ENCODE measurements at places on chromosomes 1 and 21.

DNA sequence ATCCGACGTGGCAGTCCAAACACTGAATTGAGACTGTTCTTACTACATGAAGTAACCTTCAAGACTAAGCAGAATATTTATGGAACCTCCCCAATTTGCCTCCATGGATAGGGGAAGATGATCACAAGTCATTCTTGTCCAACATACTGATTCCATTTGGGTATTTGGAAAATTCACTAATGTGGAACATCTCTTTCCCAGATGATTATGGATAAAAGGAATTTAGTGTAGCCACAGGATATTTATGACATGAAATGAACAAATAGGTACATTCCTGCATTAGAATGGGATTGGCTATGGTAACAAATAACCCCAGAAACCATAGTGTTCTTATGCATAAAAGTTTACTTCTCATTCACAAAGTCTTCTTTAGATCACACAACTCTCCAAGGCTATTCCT is 40.2 kb upstream of the SGIP1 start:
- DNase-seq, result no peak

- DNase-seq, result no peak
These were observed 30.6 kb downstream of the ZC3H11B start for GRCh38 chr1:219582296-219582695.

- DNase-seq, result no peak
These were observed 113.5 kb downstream of the LHX9 start for GRCh38 chr1:198030682-198031081.

GRCh38 chr21:46256501-46256994 is 28.0 kb upstream of the LSS start:
- no peak for DNase-seq

GRCh38 chr1:104468282-104468681 is 718.6 kb downstream of the AMY1C start:
- no peak for DNase-seq

Measured in CD4-positive, alpha-beta T cell treated with Interleukin-15 for 4 hours (primary cell).